Astrocyte (in vitro differentiated cells and primary cell): ENCODE measurements at places on chromosomes 11 and 22. TPM values are rescaled to one million over a fixed set of nuclear protein-coding genes. Genes with fewer than 3 reads are reported as not detected.

- H3K36me3 ChIP-seq, result no peaks in the 10 kb centered on the region
- H3K4me1 ChIP-seq, result peaks cover 25% of the 10 kb centered on the region
- peak; percentile 37 for DNase-seq
Observed at GRCh38 chr11:15815246-15816195, 540.8 kb downstream of the SOX6 start.

DNA sequence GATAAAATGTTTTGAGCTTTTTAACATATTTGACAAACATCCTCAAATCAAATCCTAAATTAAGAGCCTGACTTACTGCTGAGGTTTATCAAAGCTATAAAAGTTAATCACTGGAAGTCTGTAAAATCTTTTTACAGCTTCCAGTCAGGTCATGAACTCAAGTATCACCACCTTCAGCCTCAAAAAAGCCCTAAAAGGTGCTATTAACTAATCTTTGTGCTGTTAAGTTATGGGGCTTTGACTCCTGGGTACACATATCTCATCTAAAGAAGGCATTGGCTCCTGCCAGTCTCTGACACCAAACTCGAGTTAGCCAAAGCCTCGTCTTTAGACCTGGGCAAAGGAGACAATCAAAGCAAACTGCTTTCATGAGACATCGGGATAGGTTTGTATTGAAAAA, 34.0 kb upstream of the CBX6 start:
- peaks cover 14% of the 10 kb centered on the region for H3K27me3 ChIP-seq
- H3K4me1 ChIP-seq, result no peaks in the 10 kb centered on the region
- no peak overlapping the region for H3K4me3 ChIP-seq
- H3K27ac ChIP-seq, result no peak overlapping the region

GRCh38 chr11:73792584-73792983, 4.9 kb downstream of the MRPL48 start:
- DNase-seq, result no peak
- no peaks in the 10 kb centered on the region for H3K4me1 ChIP-seq
- H3K4me3 ChIP-seq, result no peak overlapping the region
- no peak overlapping the region for H3K27ac ChIP-seq
- H3K36me3 ChIP-seq, result no peaks in the 10 kb centered on the region
- no peaks in the 10 kb centered on the region for H3K27me3 ChIP-seq

- DNase-seq, result peak; percentile 90
- H3K4me1 ChIP-seq, result peaks cover 29% of the 10 kb centered on the region
- peak overlapping the region; percentile 65 for H3K27ac ChIP-seq
- H3K27me3 ChIP-seq, result no peaks in the 10 kb centered on the region
Observed at GRCh38 chr11:44766112-44766971, 39.6 kb downstream of the TSPAN18 start.

- H3K27ac ChIP-seq, result no peak overlapping the region
- H3K4me1 ChIP-seq, result no peaks in the 10 kb centered on the region
- no peaks in the 10 kb centered on the region for H3K36me3 ChIP-seq
- no peaks in the 10 kb centered on the region for H3K27me3 ChIP-seq
- no peak overlapping the region for H3K4me3 ChIP-seq
Observed at GRCh38 chr11:109658190-109658589, 236.2 kb downstream of the C11orf87 start.

RIN1 gene
- total RNA-seq, result 8.5 and 12.0 TPM in 2 replicates

KBTBD3 gene
- total RNA-seq, result 4.7 and 5.2 TPM in 2 replicates

DNA sequence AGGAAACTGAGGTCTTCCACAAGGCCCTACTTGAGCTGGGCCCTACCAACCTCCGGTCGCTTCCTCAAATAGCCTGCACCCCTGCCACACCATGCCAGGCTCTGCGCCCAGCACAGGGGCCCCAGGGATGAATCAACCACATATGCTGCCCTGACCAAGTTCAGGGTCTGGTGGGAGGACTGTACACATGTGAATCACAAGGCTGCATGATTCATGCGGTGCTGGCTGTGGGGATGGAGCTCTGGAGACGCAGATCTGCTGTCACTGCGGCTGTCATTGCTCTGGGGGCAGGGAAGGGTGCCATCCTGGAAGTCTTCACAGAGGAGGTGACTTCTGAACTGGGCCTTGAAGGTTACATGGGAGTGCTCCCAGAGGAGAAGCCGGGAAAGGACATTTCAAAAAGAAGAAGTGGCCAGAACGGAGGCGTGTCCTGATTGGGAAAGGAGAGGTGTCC, 21.5 kb downstream of the CYTH4 start:
- H3K36me3 ChIP-seq, result no peaks in the 10 kb centered on the region
- no peaks in the 10 kb centered on the region for H3K27me3 ChIP-seq
- H3K4me1 ChIP-seq, result peaks cover 62% of the 10 kb centered on the region
- H3K4me3 ChIP-seq, result no peak overlapping the region
- peak; percentile 91 for DNase-seq
- peak overlapping the region; percentile 82 for H3K27ac ChIP-seq

CCDC15 gene
- 0.75 and 1.0 TPM in 2 replicates for total RNA-seq

- no peaks in the 10 kb centered on the region for H3K36me3 ChIP-seq
- peaks cover 9% of the 10 kb centered on the region for H3K4me1 ChIP-seq
- H3K27ac ChIP-seq, result no peak overlapping the region
Observed at GRCh38 chr11:61874377-61874809, 17.0 kb downstream of the FADS3 start.

DNA sequence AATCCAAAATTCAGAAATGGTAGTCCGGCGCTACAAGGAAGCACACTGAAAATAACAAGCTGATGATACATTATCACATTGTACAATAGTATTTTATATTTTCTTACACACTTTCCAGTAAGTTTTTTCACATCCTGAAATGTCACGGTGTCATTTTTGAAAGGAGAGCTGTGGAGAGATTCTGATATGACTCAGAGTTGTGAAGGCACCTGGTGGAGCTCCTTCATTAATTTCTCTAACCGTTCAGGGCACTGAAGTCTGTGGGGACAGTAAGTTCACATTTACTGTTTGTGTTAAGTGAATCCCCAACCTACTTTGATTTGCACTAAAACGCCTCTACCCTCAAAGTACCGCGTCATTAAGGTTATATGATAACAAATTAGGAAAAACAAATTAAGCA, 13.3 kb downstream of the LDHAL6A start:
- H3K4me3 ChIP-seq, result no peak overlapping the region
- no peaks in the 10 kb centered on the region for H3K27me3 ChIP-seq
- no peak overlapping the region for H3K27ac ChIP-seq
- H3K4me1 ChIP-seq, result no peaks in the 10 kb centered on the region
- no peak for DNase-seq
- H3K36me3 ChIP-seq, result no peaks in the 10 kb centered on the region

- DNase-seq, result no peak
- no peaks in the 10 kb centered on the region for H3K36me3 ChIP-seq
- H3K27ac ChIP-seq, result no peak overlapping the region
- no peak overlapping the region for H3K4me3 ChIP-seq
- no peaks in the 10 kb centered on the region for H3K27me3 ChIP-seq
- no peaks in the 10 kb centered on the region for H3K4me1 ChIP-seq
Observed at GRCh38 chr11:117052196-117053149, 45.8 kb downstream of the SIK3 start.

- H3K4me3 ChIP-seq, result peak overlapping the region; percentile 94
- peaks cover 68% of the 10 kb centered on the region for H3K4me1 ChIP-seq
- no peaks in the 10 kb centered on the region for H3K36me3 ChIP-seq
- H3K27me3 ChIP-seq, result no peaks in the 10 kb centered on the region
- H3K27ac ChIP-seq, result peak overlapping the region; percentile 98
- DNase-seq, result no peak
Observed at GRCh38 chr11:128519338-128519737, 68.0 kb downstream of the ETS1 start.

GRCh38 chr11:128734832-128735224, 41.0 kb downstream of the FLI1 start:
- no peak overlapping the region for H3K27ac ChIP-seq
- H3K36me3 ChIP-seq, result no peaks in the 10 kb centered on the region
- no peak for DNase-seq
- H3K27me3 ChIP-seq, result no peaks in the 10 kb centered on the region
- no peak overlapping the region for H3K4me3 ChIP-seq

GRCh38 chr11:10414181-10414580, 40.9 kb upstream of the AMPD3 start:
- H3K27me3 ChIP-seq, result peaks cover 7% of the 10 kb centered on the region
- no peak for DNase-seq
- H3K4me3 ChIP-seq, result no peak overlapping the region
- H3K27ac ChIP-seq, result no peak overlapping the region
- H3K4me1 ChIP-seq, result no peaks in the 10 kb centered on the region

- H3K27me3 ChIP-seq, result no peaks in the 10 kb centered on the region
- H3K4me3 ChIP-seq, result no peak overlapping the region
- no peak for DNase-seq
- no peaks in the 10 kb centered on the region for H3K4me1 ChIP-seq
- H3K36me3 ChIP-seq, result no peaks in the 10 kb centered on the region
Observed at GRCh38 chr11:10628508-10629236, 60.2 kb upstream of the LYVE1 start.

DNA sequence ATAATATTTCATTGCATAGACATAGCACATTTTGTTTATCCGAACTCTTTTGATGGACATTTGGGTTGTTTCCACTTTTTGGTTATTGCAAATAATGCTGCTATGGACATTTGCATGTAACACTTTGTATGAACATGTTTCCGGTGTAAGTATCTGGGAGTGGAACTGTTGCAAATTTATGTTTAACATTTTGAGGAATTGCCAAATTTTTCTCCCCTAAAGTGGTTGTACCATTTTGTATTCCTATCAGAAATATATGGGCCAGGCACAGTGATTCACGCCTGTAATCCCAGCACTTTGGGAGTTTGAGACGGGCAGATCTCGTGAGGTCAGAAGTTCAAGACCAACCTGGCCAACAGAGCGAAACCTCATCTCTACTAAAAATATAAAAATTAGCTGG, 16.0 kb downstream of the QSER1 start:
- no peak overlapping the region for H3K27ac ChIP-seq
- no peak overlapping the region for H3K4me3 ChIP-seq
- DNase-seq, result no peak
- no peaks in the 10 kb centered on the region for H3K36me3 ChIP-seq

DNA sequence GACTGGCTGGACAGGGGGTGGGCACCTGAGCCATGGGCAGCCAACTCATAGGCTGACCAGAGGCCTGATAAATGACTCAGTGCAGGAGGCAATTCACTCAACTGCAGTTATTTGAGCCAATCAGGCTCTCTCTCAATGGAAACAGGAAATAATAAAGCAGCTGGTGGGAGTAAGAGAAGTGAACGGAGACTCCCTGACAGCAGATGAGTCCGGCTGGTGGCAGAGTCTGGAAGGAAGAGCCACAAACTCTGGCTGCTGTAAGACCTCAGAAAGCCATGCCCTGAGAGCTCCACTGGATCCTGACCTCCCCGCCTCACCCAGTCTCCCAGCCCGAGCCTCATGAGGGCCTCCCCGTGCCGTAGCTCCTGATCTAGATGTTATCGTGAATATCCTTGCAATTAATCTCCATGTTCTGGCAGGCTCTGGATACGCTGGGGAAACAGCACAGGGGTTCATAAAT, 69.8 kb downstream of the TRIM29 start:
- no peaks in the 10 kb centered on the region for H3K4me1 ChIP-seq
- no peaks in the 10 kb centered on the region for H3K36me3 ChIP-seq
- H3K27ac ChIP-seq, result no peak overlapping the region
- H3K4me3 ChIP-seq, result no peak overlapping the region
- peak; percentile 33 for DNase-seq

DNA sequence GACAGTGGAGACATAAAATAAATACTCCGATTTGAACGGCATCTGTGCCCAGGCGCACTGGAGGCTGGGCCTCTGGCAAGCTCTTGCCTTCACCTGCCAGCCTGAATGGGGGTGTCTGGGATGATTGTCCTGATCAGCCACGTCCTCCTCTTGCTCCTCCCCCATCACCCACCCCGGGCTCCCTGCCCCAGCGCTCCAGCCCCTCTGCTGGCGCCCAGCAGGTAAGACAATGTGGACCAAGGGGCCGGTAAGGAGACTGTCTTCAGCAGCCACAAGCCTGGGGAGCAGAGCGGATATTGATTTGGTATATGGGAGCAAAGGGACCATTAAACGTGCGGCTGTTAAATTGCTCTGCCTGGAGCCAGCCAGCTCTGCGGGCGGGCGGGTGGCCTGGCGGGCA, 24.9 kb downstream of the WNT11 start:
- H3K27ac ChIP-seq, result no peak overlapping the region
- no peak overlapping the region for H3K4me3 ChIP-seq
- DNase-seq, result no peak
- no peaks in the 10 kb centered on the region for H3K36me3 ChIP-seq
- H3K4me1 ChIP-seq, result no peaks in the 10 kb centered on the region
- H3K27me3 ChIP-seq, result no peaks in the 10 kb centered on the region

GRCh38 chr11:91219535-91219934, 996.7 kb upstream of the CHORDC1 start:
- H3K4me1 ChIP-seq, result no peaks in the 10 kb centered on the region
- no peaks in the 10 kb centered on the region for H3K36me3 ChIP-seq
- DNase-seq, result peak; percentile 25
- no peak overlapping the region for H3K27ac ChIP-seq
- no peak overlapping the region for H3K4me3 ChIP-seq

TOLLIP gene
- 44.8 and 46.4 TPM in 2 replicates for total RNA-seq

DNA sequence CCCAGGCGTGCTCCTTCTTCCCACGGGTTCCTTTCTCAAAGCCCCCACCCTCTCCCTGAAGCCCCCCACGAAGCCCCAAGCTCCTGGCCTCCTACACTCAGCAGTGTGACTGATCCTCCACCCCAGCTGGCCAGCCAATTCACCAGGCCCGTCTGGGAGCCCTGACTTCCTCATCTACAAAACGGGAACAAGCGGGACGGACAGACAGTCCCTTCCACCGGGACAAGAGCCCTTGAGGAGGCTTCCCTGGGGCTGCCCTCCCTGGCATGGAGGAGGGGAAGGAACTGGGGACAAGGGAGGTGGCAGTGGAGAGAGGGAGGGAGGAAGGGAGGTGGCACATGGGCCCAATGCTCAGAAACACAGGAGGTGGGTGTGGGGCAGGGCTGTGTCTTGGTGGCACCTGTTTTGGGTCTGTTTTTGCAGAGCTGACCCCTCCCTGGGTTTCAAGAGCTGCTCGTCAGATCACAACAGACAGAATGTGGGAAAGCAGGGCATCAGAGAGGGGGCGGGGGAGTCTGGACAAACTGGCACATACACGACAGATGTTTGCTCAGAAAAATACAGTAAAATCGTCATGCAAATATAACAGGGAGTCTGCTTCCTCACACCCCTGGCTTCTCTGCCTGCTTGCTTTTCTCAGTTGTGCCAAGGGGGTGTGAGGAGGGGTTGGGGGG, 56.8 kb downstream of the ELFN2 start:
- H3K27me3 ChIP-seq, result no peaks in the 10 kb centered on the region
- DNase-seq, result no peak
- H3K36me3 ChIP-seq, result no peaks in the 10 kb centered on the region
- H3K27ac ChIP-seq, result no peak overlapping the region
- H3K4me3 ChIP-seq, result no peak overlapping the region

- no peaks in the 10 kb centered on the region for H3K4me1 ChIP-seq
- no peak overlapping the region for H3K4me3 ChIP-seq
- H3K36me3 ChIP-seq, result no peaks in the 10 kb centered on the region
- no peak for DNase-seq
- no peaks in the 10 kb centered on the region for H3K27me3 ChIP-seq
Observed at GRCh38 chr11:13861411-13861810, 101.1 kb upstream of the SPON1 start.

DNA sequence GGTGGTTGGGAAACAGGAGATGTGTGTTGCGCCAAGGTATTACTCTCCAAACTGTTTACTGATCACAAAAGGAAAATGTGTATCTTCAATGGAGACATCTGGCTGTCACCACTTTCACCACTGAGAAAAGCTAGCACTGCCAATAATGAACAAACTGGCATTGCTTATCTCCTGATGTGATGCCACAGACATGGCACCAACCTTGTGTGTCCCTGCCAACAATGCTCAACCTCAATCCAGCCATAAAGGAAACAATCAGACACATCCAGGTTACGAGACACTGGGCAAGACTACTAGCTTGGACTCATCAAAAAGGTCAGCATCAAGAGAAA, 28.1 kb downstream of the GNB1L start:
- no peaks in the 10 kb centered on the region for H3K27me3 ChIP-seq
- no peaks in the 10 kb centered on the region for H3K36me3 ChIP-seq
- no peak overlapping the region for H3K4me3 ChIP-seq
- DNase-seq, result no peak
